ENCODE measurements at places on chromosomes 3 and 15. TPM values are rescaled to one million over a fixed set of nuclear protein-coding genes. Genes with fewer than 3 reads are reported as not detected.

DNA sequence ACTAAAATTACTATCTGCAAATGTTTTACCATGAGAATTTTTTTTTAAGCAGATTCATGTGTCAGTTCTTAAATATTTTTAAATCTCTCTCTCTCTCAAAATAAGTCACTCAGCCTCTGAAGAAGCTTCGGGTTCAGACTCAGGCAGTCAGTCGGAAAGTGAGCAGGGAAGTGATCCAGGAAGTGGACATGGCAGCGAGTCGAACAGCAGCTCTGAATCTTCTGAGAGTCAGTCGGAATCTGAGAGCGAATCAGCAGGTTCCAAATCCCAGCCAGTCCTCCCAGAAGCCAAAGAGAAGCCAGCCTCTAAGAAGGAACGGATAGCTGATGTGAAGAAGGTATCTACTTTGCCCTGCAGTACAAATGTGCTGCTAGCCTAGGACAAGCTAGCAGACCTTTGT, 24.1 kb downstream of the CHD2 start:
- H3K27ac ChIP-seq: peak overlapping the region; percentile 21
- H3K4me1 ChIP-seq: peaks cover 67% of the 10 kb centered on the region
- no peaks in the 10 kb centered on the region for H3K27me3 ChIP-seq
- DNase-seq: no peak

DNA sequence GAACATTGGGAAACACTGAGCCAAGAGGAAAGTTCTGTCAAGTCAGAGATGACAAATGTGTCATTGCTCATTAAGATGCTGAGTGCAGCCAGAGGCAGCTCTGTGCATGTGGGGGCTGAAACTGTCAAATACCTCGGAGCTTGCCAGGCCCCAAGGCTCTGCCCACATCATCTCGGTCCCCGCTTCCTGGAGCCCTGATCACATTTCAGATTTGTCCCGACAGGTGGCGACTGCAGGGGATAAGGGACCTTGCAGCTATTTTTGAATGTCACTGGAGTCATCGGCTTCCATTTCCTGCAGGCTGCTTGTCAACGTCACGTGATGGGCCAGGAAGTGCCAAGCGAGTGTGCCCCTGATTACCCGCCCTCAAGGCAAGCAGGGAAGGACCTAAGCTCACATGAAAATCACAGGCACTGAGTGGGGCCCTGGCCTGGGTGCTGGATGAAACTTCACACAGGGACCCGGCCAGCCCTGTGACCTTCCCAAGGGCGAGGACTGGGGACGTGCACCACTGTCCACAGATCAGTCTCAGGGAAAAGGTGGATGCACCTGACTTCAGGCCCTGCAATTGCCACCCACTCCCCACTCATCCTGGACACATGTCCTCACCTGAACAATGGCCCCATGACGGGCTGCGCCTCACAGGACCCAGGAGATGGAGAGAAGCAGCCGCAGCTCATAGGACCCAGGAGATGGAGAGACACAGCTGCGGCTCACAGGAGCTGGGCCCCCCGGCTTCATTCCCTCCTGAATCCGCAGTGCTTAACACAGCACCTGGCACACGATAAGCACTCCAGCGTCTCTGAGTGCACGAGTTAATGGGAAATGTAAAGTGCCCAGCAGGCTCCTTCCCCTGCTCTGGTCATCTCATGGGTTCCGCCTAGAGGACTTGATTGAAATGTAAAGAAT, 73.4 kb downstream of the NUP210 start:
- H3K4me1 ChIP-seq: no peaks in the 10 kb centered on the region
- no peak overlapping the region for H3K4me3 ChIP-seq
- H3K36me3 ChIP-seq: peaks cover 14% of the 10 kb centered on the region

- no peaks in the 10 kb centered on the region for H3K36me3 ChIP-seq
- H3K4me1 ChIP-seq: peaks cover 72% of the 10 kb centered on the region
- no peaks in the 10 kb centered on the region for H3K27me3 ChIP-seq
- H3K27ac ChIP-seq: no peak overlapping the region
- no peak for DNase-seq
These were observed 25.2 kb downstream of the MAPKBP1 start for GRCh38 chr15:41799488-41799805.

GRCh38 chr15:45023659-45024225, 747 bp downstream of the SORD start:
- no peaks in the 10 kb centered on the region for H3K27me3 ChIP-seq
- no peaks in the 10 kb centered on the region for H3K36me3 ChIP-seq
- H3K4me1 ChIP-seq: peaks cover 19% of the 10 kb centered on the region

The AHSG gene
- not detected for total RNA-seq

Data from esophagus muscularis mucosa (tissue), 4 donors.